ENCODE measurements at places on chromosomes 2 and 18. TPM values are rescaled to one million over a fixed set of nuclear protein-coding genes. Genes with fewer than 3 reads are reported as not detected.

The ITGA4 gene
- 86.9 TPM for total RNA-seq

The SERPINB12 gene
- not detected for total RNA-seq

The TMEM37 gene
- not detected for total RNA-seq

The RAB12 gene
- total RNA-seq, result 60.7 TPM

The GALNT3 gene
- total RNA-seq, result 45.2 TPM

The ACOXL gene
- not detected for total RNA-seq

The PKP4 gene
- 31.3 TPM for total RNA-seq

The MEIS1 gene
- total RNA-seq, result 19.1 TPM
